IMR-90 (cell line): ENCODE measurements at places on chromosomes 6 and 20. TPM values are rescaled to one million over a fixed set of nuclear protein-coding genes. Genes with fewer than 3 reads are reported as not detected.
A peak's percentile ranks its signal among the peaks of the same experiment; 100 is the strongest.

- H3K36me3 ChIP-seq = no peaks in the 10 kb centered on the region
- H3K27ac ChIP-seq = peak overlapping the region; percentile 58
- peaks cover 4% of the 10 kb centered on the region for H3K4me1 ChIP-seq
- no peaks in the 10 kb centered on the region for H3K27me3 ChIP-seq
These were observed 801 bp downstream of the FBXL4 start for GRCh38 chr6:98946879-98947410.

The MMP24OS gene
- 5.9 and 7.2 TPM in 2 replicates for total RNA-seq

DNA sequence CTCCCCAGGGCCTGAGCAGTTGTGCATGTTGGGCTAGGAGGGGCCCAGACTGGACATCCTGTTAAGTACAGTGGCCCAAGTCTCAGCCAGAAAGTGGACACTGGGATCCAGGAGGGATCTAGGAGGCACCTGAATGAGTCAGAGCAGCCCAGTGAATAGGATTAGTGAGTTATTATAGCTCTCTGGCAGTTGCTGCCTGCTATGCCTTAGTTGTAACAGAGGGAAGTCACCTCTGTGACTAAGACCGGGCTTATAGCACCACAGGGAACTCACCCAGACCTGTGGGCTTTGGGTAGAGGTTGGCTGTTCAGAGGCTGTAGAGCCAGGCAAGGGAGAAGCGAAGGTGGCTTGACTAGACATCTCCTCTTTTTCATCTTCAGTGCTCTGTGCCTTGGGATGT is 39.0 kb upstream of the AAR2 start:
- H3K27me3 ChIP-seq = no peaks in the 10 kb centered on the region
- H3K4me3 ChIP-seq = no peak overlapping the region
- H3K4me1 ChIP-seq = no peaks in the 10 kb centered on the region
- H3K27ac ChIP-seq = no peak overlapping the region
- H3K36me3 ChIP-seq = peaks cover 11% of the 10 kb centered on the region
- DNase-seq = no peak

- no peaks in the 10 kb centered on the region for H3K27me3 ChIP-seq
- peaks cover 41% of the 10 kb centered on the region for H3K36me3 ChIP-seq
- H3K4me3 ChIP-seq = no peak overlapping the region
These were observed 18.9 kb downstream of the WRNIP1 start for GRCh38 chr6:2784061-2784460.

- no peaks in the 10 kb centered on the region for H3K4me1 ChIP-seq
- H3K27me3 ChIP-seq = no peaks in the 10 kb centered on the region
- no peak overlapping the region for H3K27ac ChIP-seq
These were observed 12.4 kb upstream of the LRFN2 start for GRCh38 chr6:40599555-40599954.

DNA sequence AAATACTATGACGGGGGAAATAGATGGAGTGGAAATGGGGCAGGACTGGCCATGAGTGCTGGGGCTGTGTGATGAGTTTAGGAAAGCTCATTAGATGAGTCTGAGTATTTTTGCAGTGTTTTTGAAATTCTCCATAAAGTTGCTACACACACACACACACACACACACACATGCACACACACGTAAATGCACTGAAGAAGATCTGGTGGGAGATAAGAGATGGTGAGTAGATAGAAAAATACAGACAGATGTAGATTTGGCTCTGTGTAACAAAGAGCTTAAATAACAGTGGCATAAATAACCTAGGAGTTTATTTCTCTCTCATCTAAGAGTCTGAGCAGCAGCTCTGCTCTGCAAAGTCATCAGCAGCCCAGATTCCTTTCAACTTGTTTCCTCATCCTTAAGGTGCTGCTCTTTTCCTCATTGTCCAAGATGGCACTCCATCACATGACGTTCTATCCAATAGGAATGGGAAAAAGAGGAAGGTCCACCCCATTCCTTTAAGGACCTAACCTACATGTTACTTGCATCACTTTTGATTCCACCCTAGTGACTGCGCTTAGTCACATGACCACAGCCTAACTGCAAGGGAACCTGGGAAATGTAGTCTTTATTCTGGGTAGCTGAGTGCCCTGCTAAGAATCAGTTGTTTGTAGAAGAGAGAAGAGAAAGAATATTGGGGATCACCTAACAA is 76.4 kb downstream of the EYA2 start:
- H3K4me1 ChIP-seq = no peaks in the 10 kb centered on the region
- DNase-seq = peak; percentile 97
- H3K4me3 ChIP-seq = no peak overlapping the region
- H3K27me3 ChIP-seq = no peaks in the 10 kb centered on the region
